Mesothelial cell of epicardium (in vitro differentiated cells): ENCODE measurements at places on chromosomes 2 and 18.

- H3K27me3 ChIP-seq: no peaks in the 10 kb centered on the region
- DNase-seq: no peak
- peaks cover 2% of the 10 kb centered on the region for H3K36me3 ChIP-seq
Measured at GRCh38 chr18:48840491-48840877, 110.3 kb downstream of the SMAD7 start.

DNA sequence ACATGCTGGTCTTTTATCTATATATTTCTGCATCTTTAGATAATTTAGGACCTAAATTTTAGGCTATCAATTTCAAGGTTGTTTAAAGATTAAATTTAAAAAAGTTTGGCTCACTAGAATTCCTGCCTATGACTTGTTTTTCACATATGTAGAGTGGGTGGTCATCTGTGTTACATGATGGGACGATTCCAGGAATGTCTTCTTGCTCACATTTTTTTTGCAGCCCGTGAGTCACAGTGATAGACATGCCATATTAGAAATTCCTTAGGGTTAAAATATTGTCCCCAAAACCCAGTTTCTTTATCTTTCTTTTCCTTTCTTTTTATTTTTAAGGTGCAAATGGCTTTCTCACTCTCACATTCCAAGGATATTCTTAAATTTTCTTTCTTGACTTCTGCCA is 652.0 kb downstream of the PLCL1 start:
- no peak for DNase-seq
- H3K27ac ChIP-seq: no peak overlapping the region
- H3K4me1 ChIP-seq: no peaks in the 10 kb centered on the region
- H3K4me3 ChIP-seq: no peak overlapping the region
- no peaks in the 10 kb centered on the region for H3K36me3 ChIP-seq

DNA sequence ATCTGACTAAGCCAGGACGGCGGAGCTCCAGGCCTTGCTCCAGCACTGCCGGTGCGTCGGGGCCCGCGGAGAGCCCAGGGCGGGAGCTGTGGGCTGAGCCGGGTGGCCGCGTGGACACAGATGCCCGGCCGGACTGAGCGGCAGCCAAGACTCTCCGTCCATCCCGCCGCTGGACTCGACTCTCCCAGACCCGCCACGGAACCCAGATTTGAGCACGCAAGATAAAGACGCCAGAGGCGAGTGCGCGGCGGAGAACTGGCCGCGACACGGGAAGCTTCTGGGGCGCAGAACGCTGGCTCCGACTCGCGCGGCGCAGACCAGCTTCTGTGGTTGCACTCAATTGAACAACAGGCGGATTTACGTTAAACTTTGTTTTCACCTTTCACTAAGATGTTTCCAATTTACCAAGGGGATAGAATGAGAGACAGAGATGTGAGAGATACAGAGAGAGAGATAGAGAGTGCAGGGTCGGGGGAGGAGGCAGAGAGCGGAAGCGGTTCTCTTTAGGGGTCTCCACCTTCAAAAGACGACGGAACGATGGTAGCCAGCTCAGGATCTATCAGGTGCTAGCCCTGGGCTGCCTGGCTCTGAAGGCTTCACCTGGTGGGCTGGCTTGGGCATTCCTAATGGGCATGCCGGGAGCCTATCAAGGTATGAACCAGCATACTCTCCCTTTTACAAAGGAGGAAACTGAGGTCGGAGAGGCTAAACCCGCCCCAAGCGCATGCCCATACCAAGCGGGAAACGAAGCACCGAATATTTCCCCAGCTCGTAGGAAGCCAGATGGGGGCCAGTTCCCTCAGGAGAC is 10.4 kb upstream of the EN1 start:
- DNase-seq: no peak
- H3K27me3 ChIP-seq: peaks cover 100% of the 10 kb centered on the region
- H3K36me3 ChIP-seq: no peaks in the 10 kb centered on the region
- peak overlapping the region; percentile 32 for H3K4me3 ChIP-seq
- H3K4me1 ChIP-seq: peaks cover 25% of the 10 kb centered on the region

- H3K36me3 ChIP-seq: no peaks in the 10 kb centered on the region
- H3K4me1 ChIP-seq: no peaks in the 10 kb centered on the region
- DNase-seq: no peak
Measured at GRCh38 chr2:222547083-222547482, 108.8 kb downstream of the FARSB start.

GRCh38 chr2:72892506-72893173 is 5.4 kb downstream of the SPR start:
- peaks cover 22% of the 10 kb centered on the region for H3K4me1 ChIP-seq
- H3K36me3 ChIP-seq: peaks cover 8% of the 10 kb centered on the region
- peaks cover 29% of the 10 kb centered on the region for H3K27me3 ChIP-seq
- DNase-seq: no peak
- H3K27ac ChIP-seq: no peak overlapping the region
- H3K4me3 ChIP-seq: no peak overlapping the region

GRCh38 chr2:219561179-219562048 is 9.9 kb downstream of the OBSL1 start:
- peak overlapping the region; percentile 6 for H3K27ac ChIP-seq
- peaks cover 37% of the 10 kb centered on the region for H3K36me3 ChIP-seq
- no peak for DNase-seq
- H3K4me1 ChIP-seq: peaks cover 22% of the 10 kb centered on the region
- H3K4me3 ChIP-seq: no peak overlapping the region

GRCh38 chr2:220936641-220937197 is 635.4 kb downstream of the EPHA4 start:
- no peak overlapping the region for H3K4me3 ChIP-seq
- H3K27ac ChIP-seq: no peak overlapping the region
- peaks cover 4% of the 10 kb centered on the region for H3K4me1 ChIP-seq
